ENCODE measurements at places on chromosomes 7 and 10. TPM values are rescaled to one million over a fixed set of nuclear protein-coding genes. Genes with fewer than 3 reads are reported as not detected.

GRCh38 chr7:135001390-135002165, 15.3 kb downstream of the AGBL3 start:
- H3K4me1 ChIP-seq = no peaks in the 10 kb centered on the region
- DNase-seq = no peak
- H3K27me3 ChIP-seq = no peaks in the 10 kb centered on the region

DNA sequence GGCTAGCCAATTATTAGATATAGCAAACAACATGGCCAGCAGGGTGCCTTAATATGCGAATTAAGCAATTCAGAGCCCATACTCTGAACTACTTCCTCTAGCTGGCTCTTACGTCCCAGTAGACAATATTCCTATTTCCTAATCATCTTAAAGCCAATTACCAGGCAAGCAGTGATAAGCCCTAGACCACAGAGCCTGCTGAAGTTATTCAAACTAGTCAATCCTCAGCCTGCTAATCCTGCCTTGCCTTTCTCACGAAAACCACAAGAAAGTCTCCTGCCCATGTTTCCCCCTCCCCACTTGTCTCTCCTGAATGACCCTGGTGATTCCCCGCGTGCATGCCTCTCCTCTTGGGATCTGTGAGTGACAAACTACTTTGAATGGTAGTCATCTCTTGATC, 86.8 kb upstream of the CACNA2D1 start:
- no peaks in the 10 kb centered on the region for H3K4me1 ChIP-seq
- DNase-seq = no peak
- H3K27me3 ChIP-seq = no peaks in the 10 kb centered on the region
- no peaks in the 10 kb centered on the region for H3K36me3 ChIP-seq
- no peak overlapping the region for H3K27ac ChIP-seq

GRCh38 chr10:132982301-132982989, 40.1 kb upstream of the CFAP46 start:
- H3K4me3 ChIP-seq = no peak overlapping the region
- no peaks in the 10 kb centered on the region for H3K36me3 ChIP-seq
- H3K4me1 ChIP-seq = no peaks in the 10 kb centered on the region
- no peak for DNase-seq

DNA sequence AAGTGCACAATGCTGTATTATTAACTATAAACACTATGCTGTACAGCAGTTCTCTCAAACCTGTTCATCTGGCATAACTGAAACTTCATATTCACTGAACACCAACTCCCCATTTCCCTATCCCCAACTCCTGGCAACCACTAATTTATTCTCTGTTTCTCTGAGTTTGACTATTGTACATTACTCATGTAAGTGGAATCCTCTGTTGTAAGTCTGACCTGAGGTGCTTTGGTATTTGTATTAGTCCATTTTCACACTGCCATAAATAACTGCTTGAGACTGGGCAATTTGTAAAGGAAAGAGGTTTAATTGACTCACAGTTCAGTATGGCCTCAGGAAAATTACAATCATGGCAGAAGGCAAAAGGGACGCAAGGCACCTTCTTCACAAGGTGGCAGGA, 266.3 kb downstream of the PPP1R3A start:
- H3K27me3 ChIP-seq = peaks cover 3% of the 10 kb centered on the region
- H3K4me1 ChIP-seq = no peaks in the 10 kb centered on the region
- DNase-seq = no peak

DNA sequence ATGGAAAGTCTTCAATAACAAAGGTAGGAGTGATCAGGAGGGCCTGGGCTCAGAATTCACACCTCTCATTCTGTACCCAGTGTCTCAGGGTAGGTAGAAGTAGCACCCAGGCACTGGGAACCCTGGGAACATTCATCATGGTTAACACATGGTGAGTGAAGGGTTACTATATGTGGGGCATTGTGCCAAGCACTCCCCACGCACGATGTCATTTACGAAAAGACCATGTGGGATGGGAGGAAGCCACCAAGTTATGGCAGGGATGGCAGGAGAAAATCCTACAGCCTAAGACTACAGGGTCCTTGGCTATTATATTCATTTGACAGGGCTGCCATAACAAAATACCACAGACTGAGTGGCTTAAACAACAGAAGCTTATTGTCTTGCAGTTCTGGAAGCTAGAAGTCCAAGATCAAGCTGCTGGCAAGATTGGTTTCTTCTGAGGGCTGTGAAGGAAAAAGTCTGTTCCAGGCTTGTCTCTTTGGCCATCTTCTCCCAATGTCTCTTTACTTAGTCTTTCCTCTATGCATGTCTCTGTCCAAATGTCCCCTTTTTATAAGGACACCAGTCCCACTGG, 27.7 kb upstream of the DDIT4 start:
- no peaks in the 10 kb centered on the region for H3K27me3 ChIP-seq
- no peaks in the 10 kb centered on the region for H3K36me3 ChIP-seq
- H3K4me3 ChIP-seq = no peak overlapping the region

- no peaks in the 10 kb centered on the region for H3K36me3 ChIP-seq
- no peaks in the 10 kb centered on the region for H3K27me3 ChIP-seq
- no peak overlapping the region for H3K27ac ChIP-seq
- H3K4me1 ChIP-seq = peaks cover 49% of the 10 kb centered on the region
- peak overlapping the region; percentile 13 for H3K4me3 ChIP-seq
These were observed 140.9 kb downstream of the AUTS2 start for GRCh38 chr7:69739190-69739589.

DNA sequence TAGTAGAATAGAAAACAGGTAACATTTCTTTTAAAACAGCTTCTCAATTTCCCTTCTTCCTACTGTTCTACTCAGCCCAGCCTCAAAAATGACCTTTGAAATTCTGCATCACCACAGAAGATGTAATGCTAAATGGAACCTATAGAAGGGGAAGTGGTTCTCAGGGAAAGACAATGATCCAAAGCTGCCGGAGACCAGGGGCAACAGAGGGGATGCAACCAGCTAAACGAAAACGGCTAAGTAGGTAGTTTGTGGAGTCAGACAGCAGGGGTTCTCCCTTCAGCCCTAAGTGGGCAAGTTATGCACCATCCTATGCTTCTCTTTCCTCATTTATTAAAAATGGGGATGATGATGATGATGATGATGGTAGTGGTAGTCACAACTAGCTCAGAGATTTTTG, 214.3 kb downstream of the ELMO1 start:
- no peak overlapping the region for H3K27ac ChIP-seq
- peaks cover 5% of the 10 kb centered on the region for H3K4me1 ChIP-seq
- no peak overlapping the region for H3K4me3 ChIP-seq
- H3K36me3 ChIP-seq = no peaks in the 10 kb centered on the region
- DNase-seq = no peak

DNA sequence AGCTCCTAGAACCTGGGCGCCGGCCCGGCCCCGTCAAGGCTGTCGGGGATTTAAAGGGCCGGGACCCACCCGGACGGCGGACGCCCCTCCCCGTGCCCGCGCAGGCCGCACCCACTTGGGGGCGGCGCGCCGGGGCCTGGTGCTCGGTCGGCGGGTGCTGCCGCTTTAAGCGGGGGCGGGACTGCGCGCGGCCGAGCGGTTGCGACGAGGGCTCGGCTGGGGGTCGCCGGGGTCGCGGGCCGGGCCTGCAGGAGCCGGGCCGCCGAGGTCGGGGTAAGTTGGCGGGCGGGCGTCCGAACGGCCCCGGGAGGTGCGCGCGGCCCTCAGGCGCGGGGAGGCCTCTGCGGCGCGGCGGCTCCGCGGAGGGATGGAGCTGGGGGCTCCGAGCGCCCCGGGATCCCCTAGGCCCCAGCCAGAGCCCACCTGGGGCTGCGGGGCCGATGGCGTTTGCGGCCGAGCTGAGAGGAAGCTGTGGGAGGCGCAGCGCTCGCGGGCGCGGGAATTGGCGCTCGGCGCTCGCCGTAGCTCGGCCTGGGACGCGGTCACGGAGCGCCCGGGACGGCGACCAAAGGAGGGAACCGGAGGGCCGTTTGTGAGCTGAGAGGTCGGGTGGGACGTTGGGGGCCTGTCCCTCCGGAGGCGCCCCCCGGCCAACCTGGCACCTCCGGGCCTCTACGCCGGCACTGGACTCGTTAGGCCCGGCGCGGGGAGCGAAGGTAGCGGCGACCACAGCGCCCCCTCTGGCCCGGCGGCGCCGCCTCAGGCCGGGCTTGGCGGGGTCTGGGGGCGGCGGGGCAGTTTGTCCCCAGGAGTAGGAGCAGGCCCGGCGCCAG, at the start of gene TRRAP:
TRRAP (plus strand) TSS at position 168 of the 833 bp plus-strand sequence. CDS start 2,619 bp downstream, outside the sequence.
- peak within 1 kb of the TSS; percentile 93 for H3K4me3 ChIP-seq
- H3K36me3 ChIP-seq = peaks cover 8% of the 10 kb centered on the region
- peak within 1 kb of the TSS; percentile 97 for H3K27ac ChIP-seq
- H3K27me3 ChIP-seq = peaks cover 16% of the 10 kb centered on the region
- H3K4me1 ChIP-seq = peaks cover 16% of the 10 kb centered on the region

DNA sequence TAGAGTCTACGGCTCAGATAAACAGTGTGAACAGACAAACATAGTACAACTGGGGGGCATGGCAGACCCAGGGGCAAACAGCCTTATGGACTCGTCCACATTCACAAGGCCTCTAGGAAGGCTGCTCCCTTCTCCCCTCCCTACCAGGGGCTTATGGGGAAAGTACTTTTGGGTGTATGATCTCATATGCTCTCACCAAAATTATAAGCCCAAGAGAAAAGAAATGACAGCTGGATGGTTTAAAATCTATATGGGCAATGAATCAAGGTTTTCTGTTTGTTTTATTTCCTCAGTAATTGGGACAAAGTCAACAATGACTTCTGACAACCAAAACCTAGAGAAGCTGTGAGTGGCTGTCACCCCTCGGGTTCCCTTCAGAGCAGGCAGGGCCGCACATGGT, 144.4 kb downstream of the PKD1L1 start:
- no peak for DNase-seq
- peak overlapping the region; percentile 74 for H3K27ac ChIP-seq
- no peaks in the 10 kb centered on the region for H3K36me3 ChIP-seq
- H3K4me3 ChIP-seq = no peak overlapping the region
- no peaks in the 10 kb centered on the region for H3K27me3 ChIP-seq

The CYP3A7 gene
- not detected for total RNA-seq

The ZNF804B gene
- total RNA-seq = not detected

The RELN gene
- total RNA-seq = 0.07 TPM

The CTAGE8 gene
- 0.72 TPM for total RNA-seq

The ZPBP gene
- total RNA-seq = not detected

Data from neural crest cell (in vitro differentiated cells).